ENCODE measurements at places on chromosomes 4 and X.

DNA sequence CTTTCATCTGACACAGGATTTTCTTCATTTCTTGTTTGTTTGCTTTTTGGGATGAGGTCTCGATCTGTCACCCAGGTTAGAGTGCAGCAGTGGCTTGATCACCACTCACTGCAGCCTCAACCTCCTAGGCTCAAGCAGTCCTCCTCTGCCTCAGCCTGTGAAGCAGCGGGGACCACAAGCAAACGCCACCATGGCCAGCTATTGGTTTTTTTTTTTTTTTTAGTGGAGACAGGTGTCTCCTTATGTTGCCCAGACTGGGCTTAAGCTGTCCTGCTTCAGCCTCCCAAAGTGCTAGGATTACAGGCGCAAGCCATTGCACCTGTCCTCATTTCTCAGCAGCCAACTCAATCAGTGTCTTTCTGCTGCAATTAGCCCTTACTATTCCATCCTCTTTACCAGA is 10.3 kb downstream of the SPRY1 start:
- DNase-seq: no peak

GRCh38 chr4:26985873-26986272 is 125.2 kb downstream of the STIM2 start:
- no peak for DNase-seq

GRCh38 chr4:89682808-89683207 is 154.2 kb downstream of the SNCA start:
- no peak for DNase-seq

DNA sequence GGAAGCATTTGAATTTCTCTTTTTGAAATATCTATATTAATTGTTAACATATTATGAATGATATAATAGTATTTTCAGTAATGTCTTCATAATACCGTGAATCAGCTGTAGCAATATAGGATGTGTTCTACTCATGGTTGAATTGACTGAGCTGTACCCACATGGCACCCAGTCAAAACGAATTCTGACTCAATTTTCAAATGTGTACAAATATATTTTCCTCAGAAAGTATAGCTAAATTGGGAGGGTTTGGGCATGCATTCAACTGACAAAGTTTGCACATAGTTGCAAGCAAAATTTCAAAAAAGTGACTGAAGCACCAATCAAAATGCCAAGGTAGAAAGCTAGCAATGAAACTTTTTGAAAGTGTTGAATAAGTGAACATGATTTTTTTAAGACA is 188.9 kb downstream of the NAF1 start:
- no peak for DNase-seq

DNA sequence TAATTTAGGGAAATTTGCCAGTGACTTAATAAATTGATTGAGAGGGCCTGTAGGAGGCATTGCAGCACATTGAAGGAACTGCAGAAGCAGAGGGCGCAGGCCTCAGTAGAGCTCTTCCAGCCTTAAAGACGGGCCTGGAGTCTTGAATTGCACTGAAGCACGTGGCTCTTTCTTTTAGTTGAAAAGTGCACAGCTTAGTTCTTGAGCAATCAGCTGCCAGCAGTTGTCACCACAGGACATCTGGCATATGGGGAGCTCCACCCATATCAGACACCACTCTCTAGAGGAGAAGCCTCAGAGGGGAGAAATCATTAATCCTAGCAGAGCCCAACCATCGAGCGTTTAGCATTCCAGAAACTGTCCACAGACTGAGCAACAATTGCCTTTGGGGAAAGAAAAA is 16.0 kb upstream of the FGF16 start:
- no peak for DNase-seq

GRCh38 chr4:138894709-138895108 is 120.9 kb upstream of the NOCT start:
- no peak for DNase-seq

GRCh38 chrX:140949233-140949632 is 53.2 kb upstream of the SPANXB1 start:
- peak; percentile 51 for DNase-seq

GRCh38 chr4:48191758-48192157 is 57.7 kb upstream of the TXK start:
- DNase-seq: no peak

DNA sequence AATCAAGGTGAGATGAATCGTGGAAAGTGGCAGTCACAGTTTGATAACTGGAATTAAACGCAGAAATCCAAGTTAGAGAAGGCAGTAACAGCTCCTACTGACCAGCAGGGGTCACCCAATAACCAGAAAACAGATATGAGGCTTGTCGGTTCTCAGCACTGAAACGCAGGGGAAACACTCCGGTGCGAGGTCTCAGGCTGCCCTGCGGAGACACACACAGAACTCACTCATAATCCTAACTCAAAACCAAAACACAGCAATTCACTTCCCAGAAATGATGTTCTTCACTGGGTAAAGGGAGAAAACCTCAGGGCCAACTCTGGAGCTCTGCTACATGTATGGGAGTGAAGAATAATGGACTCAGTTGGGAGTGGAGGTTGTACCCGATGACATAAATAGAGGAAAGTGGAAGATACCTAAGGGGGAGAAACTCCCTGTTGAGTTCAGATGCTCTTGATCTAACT is 384.4 kb downstream of the RAPGEF2 start:
- DNase-seq: peak; percentile 35

DNA sequence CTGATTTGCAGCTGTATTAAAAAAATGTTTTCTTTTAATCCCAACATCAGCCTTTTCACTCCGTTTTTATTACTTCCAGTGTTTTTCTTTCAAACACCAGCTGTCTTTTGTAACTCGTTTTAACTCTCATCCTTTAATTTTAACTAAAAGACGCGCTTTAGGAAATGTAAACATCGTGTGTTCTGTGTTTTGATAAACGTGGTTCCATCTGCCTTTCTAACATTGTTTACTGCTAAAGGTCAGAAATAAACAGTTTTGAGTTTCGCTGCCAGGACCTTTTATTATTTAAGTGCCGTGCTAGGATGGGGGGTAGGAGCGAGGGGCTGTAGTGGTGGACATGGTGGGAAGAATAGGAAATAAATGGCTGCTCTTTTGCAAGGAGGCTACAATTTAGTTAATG is 1.5 kb downstream of the N4BP2 start:
- DNase-seq: no peak

DNA sequence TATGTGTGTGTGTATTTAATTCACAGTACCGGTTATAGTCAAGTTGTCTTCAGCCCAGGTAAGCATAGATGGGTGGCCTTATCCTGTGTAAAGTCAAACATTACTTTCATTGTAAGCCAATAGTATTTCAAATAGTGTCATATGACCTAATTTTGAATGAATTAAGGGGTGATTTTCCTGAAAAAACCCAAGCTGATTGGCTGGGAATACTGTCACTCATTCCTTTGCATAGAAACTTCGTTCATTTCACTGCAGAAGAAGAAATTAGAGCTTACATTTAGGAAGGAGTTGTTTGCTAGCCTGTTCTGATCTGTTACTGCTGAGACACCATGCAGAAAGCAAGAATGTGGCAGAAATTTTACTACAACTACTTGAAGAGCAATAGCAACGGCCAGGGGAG is 45.4 kb downstream of the SMARCAD1 start:
- no peak for DNase-seq

DNA sequence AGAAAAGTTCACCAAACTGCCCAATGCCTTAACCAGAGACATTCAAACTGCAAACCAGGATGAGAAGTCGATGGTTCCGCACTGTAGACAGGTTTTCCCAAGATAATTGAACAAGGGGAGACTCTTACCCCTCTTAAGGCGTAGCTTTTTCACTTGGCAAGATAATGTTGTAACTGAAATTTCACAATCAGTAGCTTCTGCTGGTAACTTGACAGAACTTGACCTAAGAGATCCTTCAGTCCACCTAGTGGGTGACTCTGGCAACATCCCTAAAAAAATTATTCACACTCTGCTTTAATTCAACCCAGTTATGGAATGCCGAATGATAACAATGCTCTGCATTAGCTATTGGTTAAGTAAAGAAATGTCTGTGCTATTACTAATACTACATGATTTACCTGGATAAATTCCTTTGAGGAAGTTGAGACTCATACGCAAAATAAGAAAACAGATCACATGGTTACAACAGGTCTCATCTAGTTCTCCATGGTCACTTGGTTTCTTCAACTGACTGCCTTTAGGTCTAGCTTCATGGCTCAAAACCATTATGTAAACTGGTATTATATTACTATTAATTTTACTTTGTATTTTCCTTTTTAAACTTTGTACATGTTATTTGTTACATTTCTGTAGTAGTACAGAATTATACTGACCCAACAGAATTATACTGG is 9.1 kb downstream of the ELF2 start:
- DNase-seq: peak; percentile 74

- no peak for DNase-seq
These were observed 12.5 kb upstream of the CTSO start for GRCh38 chr4:155966171-155966570.

GRCh38 chrX:29281078-29281742 is 694.0 kb downstream of the IL1RAPL1 start:
- DNase-seq: no peak

DNA sequence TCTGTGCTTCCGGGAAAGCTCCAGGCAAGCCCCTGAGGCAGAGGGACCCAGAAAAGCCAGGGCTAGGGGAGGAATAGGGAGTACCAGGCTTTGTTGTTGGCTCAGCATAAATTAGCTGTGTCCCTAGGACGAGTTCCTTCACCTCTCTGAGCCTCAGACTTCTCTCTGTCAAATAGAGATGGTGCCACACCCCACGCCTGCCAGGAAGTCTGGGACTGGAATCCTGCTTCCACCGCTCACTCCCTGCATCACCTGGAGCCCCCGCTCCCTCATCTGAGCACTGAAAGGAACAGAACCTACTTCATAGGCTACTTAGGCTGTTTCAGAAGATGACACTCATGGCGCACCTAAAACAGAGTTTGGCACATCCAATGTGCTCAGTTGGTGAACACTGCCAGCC is 8.1 kb upstream of the JAKMIP1 start:
- no peak for DNase-seq

DNA sequence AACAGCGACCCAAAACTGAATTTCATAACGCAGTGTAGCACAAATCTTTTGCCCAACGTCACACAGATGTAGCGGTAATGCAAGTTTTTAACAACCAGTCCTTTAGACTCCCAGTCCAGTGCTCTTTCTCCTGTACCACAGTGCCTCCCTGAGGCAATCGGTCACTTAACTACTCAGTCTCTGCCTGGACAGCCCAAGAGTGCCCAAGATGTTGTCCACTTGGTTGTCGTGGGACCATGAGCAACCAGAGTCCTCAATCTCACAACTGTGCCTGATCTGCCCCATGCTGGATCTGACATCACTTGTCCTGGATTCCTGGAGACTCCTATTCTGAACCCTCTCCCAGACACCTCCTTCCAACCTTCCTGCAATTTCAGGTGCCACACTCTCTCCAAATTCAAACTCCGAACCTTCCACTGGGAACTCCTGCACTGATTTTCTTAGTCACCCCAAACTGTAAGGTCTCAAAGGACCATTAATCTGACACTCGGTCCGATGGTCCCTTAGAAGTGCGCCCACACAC is 702 bp downstream of the MMGT1 start:
- DNase-seq: no peak

All from Caki2 (cell line).